ENCODE measurements at places on chromosomes 4 and X. TPM values are rescaled to one million over a fixed set of nuclear protein-coding genes. Genes with fewer than 3 reads are reported as not detected.

DNA sequence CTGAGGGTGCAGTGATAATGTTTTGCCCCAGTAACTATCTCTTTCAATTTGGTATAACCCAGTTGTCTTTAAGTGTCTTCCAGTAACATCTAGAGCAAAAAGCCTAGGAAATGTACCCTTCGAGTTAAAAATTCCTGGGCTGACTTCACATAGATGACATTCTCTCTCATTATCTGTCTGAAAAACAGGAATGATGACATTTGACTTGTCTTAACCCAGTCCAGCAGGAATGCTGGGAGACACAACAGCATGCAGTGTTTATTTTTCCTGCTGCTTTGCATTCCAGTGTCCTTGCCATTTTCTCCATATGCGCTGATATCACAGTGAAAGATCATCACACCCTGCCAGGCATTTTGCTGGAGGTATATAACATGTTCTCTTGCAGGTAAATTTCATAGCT is 130.0 kb downstream of the SOWAHB start:
- no peak overlapping the region for H3K4me3 ChIP-seq
- H3K4me1 ChIP-seq, result no peaks in the 10 kb centered on the region
- H3K27me3 ChIP-seq, result peaks cover 11% of the 10 kb centered on the region
- H3K36me3 ChIP-seq, result no peaks in the 10 kb centered on the region

DNA sequence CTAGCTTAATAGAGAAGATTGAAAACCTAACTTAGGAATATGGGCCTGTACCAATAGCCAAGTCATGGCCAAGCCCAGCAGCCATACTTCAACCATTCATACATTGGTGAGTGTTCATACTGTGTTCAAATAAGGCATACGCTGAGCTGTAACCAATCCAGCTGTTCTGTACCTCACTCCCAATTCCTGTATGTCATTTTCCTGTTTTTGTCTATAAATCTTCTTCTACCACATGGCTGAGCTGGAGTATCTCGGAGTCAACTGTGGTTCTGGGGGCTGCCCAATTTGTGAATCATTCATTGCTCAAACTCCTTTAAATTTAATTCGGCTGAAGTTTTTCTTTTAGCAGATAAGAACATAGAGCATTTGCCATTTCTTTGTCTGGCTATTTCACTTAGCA is 195.3 kb upstream of the ANKRD50 start:
- H3K27ac ChIP-seq, result no peak overlapping the region
- no peak for DNase-seq
- H3K4me1 ChIP-seq, result no peaks in the 10 kb centered on the region
- no peaks in the 10 kb centered on the region for H3K36me3 ChIP-seq
- H3K4me3 ChIP-seq, result no peak overlapping the region

The PDZD4 gene
- 0.91 TPM for total RNA-seq

- peaks cover 3% of the 10 kb centered on the region for H3K27me3 ChIP-seq
- no peaks in the 10 kb centered on the region for H3K4me1 ChIP-seq
- DNase-seq, result no peak
- H3K27ac ChIP-seq, result no peak overlapping the region
Observed at GRCh38 chr4:47747846-47748494, 89.9 kb downstream of the CORIN start.

The DCAF4L1 gene
- 0.18 TPM for total RNA-seq

DNA sequence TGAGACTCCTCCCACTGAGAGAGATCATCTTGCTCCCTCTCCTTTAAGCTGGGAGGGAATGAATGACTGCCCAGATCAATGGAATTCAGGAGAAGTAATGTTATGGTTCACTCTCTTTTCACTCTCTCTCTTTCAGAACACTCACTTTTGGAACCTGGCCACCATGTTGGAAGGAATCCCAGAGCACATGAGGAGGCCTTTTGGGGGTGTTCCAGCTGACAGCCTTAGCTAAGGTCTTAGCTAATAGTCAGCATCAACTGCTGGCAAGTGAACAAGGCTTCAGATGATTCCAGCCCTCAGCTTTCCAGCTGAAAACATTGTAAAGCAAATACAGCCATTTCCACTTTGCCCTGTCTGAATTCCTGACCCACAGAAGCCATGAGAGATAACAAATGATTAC is 124.0 kb upstream of the CLNK start:
- H3K36me3 ChIP-seq, result no peaks in the 10 kb centered on the region
- no peaks in the 10 kb centered on the region for H3K27me3 ChIP-seq
- no peak overlapping the region for H3K27ac ChIP-seq
- DNase-seq, result no peak
- H3K4me3 ChIP-seq, result no peak overlapping the region
- H3K4me1 ChIP-seq, result peaks cover 6% of the 10 kb centered on the region

DNA sequence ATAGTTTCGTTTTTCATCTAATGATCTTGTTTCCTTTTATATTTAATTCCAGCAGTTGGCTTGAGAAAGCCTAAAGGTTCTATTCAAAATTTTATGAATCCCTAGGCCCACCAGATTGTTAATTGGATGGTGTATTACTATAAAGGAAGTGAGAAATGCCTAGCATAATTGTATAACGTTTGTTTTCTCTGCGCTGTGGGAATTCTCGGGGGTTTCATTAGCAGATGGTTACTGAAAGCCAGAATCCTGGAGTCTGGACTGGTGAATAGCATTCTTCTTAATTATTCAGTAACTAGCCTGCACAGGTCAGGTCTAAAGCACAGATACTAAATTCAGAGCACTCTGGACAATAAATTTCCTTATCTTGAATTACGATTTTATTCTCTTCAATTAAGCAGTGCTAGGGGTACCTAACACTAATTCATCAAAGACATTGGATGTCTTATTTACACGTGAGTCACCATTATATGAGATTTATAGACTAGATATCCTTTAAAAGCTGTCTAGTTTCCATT is 459.4 kb downstream of the DTHD1 start:
- DNase-seq, result no peak
- no peak overlapping the region for H3K4me3 ChIP-seq
- no peaks in the 10 kb centered on the region for H3K27me3 ChIP-seq
- no peaks in the 10 kb centered on the region for H3K4me1 ChIP-seq

The POLN gene
- total RNA-seq, result 1.4 TPM

GRCh38 chr4:26793735-26794134 is 66.9 kb upstream of the STIM2 start:
- H3K27ac ChIP-seq, result no peak overlapping the region
- no peak for DNase-seq
- peaks cover 9% of the 10 kb centered on the region for H3K27me3 ChIP-seq
- no peak overlapping the region for H3K4me3 ChIP-seq
- peaks cover 3% of the 10 kb centered on the region for H3K36me3 ChIP-seq

The USO1 gene
- total RNA-seq, result 59.0 TPM

GRCh38 chr4:77074981-77075855 is 571 bp downstream of the CCNI start:
- peak overlapping the region; percentile 100 for H3K27ac ChIP-seq
- peaks cover 39% of the 10 kb centered on the region for H3K4me1 ChIP-seq
- H3K27me3 ChIP-seq, result no peaks in the 10 kb centered on the region
- H3K4me3 ChIP-seq, result peak overlapping the region; percentile 94

The FGB gene
- not detected for total RNA-seq

- peak; percentile 38 for DNase-seq
- H3K27me3 ChIP-seq, result no peaks in the 10 kb centered on the region
- no peaks in the 10 kb centered on the region for H3K36me3 ChIP-seq
- H3K4me3 ChIP-seq, result no peak overlapping the region
- no peaks in the 10 kb centered on the region for H3K4me1 ChIP-seq
- no peak overlapping the region for H3K27ac ChIP-seq
Observed at GRCh38 chr4:116358633-116359222, 726.6 kb downstream of the TRAM1L1 start.

DNA sequence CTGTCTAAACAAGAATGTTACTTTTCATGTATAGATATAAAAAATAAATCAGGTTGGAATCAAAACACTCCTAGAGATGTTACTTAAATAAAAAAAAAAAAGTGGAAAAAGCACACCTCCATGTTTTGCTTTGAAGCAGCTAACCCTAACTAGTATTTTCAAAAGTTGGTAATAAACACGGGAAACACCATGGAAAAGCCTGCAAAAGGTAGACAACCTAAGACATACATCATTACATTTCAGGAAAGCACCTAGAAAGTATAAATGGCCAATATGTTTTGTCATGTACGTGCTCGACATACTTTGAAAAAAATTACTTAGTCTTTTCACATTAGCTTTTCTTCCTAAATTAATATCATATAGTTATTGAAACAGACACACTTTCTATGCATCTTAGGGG is 130.1 kb upstream of the SH3RF1 start:
- H3K4me3 ChIP-seq, result no peak overlapping the region
- peaks cover 3% of the 10 kb centered on the region for H3K4me1 ChIP-seq
- H3K27me3 ChIP-seq, result no peaks in the 10 kb centered on the region
- peaks cover 6% of the 10 kb centered on the region for H3K36me3 ChIP-seq

The XAGE2 gene
- not detected for total RNA-seq

- no peak overlapping the region for H3K4me3 ChIP-seq
- peaks cover 27% of the 10 kb centered on the region for H3K36me3 ChIP-seq
- no peak overlapping the region for H3K27ac ChIP-seq
Observed at GRCh38 chr4:13470379-13470778, 13.8 kb downstream of the RAB28 start.

The ANXA3 gene
- not detected for total RNA-seq

The TBC1D8B gene
- total RNA-seq, result 0.43 TPM

DNA sequence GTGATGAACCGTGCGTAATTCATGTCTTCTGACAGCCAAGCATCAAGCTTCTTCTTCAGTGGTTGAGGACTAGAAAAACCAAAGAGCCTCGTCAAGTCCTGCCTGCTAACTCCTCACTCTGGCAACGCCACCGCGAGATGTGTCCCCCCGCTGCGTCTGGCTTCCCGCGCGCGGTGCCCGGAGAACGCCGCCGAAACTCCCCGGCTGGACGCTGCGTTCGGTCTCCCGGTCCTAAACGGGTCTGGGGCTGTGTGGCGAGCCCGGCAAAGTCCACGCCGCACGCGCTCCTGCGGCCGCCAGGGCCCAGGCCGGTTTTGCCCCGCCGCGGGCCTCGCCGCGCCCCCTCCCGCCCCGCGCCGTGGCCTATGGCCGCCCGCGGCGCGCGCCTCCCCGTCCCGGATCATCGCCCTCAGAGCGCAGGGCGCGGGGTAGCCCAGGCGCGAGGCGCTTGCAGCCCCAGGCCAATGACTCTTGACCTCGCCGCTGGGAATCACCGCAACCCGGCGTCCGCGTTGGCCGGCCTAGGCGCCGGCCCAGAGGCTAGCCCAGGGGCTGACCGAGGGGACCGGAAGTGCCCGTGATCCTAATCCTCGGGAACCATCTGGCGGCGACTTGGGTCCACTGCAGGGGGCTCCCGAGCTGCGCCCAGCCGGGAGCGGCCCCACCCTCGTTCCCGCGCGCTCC is at the start of gene AADAT:
TSS of gene AADAT (minus strand) at position 289 of the 684 bp plus-strand sequence. CDS start at position 23, 266 bp downstream.
- peaks cover 43% of the 10 kb centered on the region for H3K27me3 ChIP-seq
- DNase-seq, result no peak
- H3K27ac ChIP-seq, result no peak within 1 kb of the TSS
- H3K36me3 ChIP-seq, result no peaks in the 10 kb centered on the region

DNA sequence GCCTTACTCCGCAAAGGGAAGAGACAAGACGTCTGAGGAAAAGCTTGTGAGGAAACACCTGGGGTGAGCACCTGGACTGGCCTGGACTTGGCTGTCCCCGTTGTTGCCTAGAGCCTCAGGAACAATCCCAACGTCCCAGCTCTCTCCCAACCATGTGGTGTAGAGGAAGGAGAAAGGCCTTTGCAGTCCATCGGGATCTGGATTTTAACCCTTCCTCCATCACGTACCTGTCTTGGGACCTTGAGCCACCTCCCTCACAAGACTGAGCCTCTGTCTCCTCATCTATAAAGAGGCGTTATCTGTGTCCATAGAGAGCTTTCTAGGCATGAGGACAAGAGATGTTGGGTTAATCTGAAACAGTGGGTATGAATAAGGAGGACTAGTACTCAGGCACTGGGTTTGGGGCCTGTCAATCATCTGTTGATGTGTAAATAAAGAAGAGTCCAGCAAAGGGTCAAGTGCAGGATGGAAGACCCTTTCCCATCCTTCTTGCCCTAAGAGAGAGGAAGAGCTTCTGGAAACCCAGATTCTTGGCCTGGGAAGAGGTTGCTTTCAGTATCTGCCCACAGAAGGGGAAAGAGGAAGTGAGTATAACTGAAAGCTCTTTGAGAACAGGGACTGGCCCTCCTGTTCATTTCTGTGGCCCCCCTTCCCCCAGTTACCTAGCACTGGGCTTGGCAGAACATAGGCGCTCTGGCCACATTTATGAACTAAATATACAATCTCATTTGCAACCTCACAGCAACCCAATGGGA is 137.1 kb downstream of the PJA1 start:
- H3K4me3 ChIP-seq, result no peak overlapping the region
- no peaks in the 10 kb centered on the region for H3K36me3 ChIP-seq
- H3K4me1 ChIP-seq, result no peaks in the 10 kb centered on the region
- no peaks in the 10 kb centered on the region for H3K27me3 ChIP-seq
